ENCODE measurements at places on chromosomes 12 and 14. TPM values are rescaled to one million over a fixed set of nuclear protein-coding genes. Genes with fewer than 3 reads are reported as not detected.

DNA sequence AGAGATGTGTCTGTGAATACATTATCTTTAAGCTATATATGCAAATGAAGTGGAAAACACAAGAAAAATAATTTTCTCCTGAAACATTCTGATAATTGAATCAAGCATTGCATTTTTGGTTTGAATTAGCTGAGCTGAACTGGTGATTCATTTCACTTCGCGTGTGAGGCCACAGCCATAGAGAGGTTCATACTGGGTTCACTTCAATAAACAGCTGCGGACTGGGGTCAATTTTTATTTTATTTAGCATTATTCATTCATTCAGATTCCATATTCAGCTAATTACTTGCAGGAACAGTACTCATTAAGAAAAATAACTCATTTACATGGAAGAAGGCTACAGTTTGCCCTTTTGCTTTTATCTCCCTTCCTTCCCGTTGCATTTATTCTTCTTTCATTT lies 195.2 kb upstream of the LRIG3 start:
- DNase-seq: peak; percentile 43

DNA sequence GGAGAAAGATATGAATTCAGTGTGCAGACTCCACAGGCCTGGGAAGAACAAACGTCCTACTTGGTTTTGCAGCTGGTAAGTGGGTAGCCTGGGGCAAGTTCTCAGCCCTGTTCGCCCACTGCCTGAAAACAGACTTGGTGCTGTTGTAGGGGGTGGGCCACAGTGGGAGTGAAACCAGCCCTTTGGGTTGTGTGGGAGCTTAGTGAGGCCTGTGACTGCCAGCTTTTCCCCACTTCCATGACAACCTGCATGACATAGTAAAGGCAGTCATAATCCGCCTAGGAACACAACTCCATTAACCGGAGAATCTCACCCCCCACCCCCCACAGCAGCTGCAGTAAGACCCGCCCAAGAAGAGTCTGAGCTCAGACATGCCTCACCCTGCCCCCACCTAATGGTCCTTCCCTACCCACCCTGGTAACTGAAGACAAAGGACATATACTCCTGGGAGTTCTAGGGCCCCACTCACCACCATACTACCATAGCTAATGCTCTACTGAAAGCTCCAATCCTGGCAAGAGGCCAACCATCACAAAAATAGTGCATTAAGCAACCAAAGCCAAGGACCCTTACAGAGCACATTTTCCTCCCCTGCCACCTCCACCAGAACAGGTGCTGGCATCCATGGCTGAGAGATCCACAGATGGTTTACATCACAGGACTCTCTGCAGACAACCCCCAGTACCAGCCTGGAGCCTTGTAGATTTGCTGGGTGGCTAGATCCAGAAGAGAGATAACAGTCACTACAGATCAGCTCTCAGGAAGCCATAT lies 39.8 kb upstream of the LMNTD1 start:
- no peak for DNase-seq

DNA sequence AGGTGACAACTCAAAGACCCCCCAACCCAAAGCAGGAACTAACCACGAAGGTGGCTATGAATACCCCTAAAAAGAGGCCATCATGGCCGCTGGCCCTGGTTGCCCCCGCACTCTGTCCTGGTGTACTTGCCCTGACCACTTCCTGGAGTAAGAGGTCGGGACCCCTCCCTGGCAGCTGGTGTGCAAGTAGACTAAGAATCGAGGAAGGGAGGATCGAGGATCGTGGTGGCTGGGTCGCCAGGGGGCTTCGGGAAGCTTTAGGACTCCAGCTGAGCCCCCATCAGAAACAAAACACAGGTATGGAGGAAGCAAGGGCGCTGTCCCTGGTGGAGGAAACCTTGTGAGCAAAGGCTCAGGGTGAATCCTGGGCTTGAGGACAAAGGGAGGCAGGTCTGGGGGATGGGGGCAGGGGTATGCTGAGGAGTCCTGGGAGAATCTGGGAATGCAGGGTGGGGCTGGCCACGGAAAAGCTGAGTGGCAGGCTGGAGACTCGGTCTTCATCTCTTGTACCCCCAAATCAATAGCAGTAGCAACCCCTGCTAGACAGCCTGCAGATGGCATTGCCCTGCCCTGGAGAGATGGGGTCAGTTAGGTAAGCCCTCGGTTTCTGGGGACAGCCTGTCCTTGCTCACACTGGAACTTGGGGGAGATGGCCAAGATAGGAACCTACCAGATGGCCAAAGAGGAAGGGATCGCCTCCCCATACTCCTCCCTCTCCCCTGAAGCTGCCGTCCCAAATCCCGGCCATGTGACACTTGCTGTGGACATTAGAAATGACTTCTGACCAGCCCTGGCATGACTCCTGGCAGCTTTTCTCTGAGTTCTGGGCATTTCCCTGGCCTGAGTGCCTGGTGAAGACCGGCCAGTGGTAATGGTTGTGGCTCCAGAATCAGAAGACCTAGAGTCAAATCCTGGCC lies 45.3 kb upstream of the ESRRB start:
- DNase-seq: no peak

GRCh38 chr12:126342866-126343265 lies 1277.6 kb downstream of the AACS start:
- DNase-seq: no peak

MEG3 gene
- total RNA-seq: 81.0 TPM

DNA sequence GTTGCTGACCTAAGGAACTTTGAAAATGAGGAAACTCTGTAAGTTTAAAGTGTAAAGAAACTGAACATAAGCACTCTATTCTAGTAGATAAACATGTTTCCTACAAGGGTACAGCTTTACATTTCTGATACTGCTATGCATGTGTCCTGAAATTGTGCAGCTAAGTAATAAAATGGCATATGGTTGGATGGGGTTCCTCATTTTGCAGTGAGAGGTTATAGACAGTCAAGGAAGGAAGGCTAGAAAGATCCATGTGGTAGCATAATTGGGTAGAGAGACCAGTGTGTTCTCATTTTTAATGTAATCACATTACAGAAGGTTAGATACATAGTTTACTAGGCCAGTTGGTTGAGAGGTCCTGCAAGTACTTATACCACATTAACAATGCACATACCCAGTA lies 477.0 kb downstream of the TMEM121 start:
- DNase-seq: no peak

Measured in LHCN-M2 (cell line).